ENCODE measurements at places on chromosomes 2 and 18.

DNA sequence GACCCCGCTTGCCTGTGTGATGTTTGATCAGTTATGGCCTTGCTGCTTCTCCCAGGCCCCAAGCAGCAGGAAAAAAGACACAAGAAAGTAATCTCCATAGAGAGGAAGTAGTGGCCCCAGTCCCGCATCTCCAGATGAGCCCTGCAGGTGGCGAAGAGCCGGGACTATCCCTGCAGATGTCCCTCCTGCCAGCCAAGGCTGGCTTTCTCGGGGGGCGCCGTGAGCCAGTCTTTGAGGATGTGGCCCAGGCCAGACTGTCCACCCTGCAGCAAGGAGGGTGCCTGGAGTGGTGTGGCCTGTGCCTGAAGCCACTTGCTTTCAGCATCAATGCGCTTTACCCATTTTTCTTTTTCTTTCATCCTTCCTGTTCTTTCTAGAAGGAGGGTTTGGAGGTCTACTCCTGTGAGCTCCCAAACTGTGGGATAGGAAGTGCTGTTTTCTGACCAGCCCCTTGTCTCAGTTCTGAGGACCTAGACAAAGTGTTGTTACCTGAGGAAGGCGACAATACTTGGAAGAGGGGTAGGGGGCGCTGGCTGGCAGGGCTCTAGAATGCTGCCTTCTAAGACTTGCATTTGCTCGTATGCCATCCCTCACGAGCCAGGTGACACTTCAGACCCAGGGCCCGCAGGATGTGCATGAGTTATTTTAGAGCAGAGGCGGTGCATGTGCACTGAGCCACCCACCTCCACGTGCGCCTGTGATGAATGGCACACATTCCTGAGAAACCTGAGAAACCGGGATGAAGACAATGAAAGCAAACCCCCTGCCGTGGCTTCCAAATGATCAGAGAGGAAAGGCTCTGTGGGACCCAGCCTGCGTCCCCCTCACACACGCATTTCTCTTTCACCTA lies 255.8 kb downstream of the FBXO15 start:
- DNase-seq, result no peak

DNA sequence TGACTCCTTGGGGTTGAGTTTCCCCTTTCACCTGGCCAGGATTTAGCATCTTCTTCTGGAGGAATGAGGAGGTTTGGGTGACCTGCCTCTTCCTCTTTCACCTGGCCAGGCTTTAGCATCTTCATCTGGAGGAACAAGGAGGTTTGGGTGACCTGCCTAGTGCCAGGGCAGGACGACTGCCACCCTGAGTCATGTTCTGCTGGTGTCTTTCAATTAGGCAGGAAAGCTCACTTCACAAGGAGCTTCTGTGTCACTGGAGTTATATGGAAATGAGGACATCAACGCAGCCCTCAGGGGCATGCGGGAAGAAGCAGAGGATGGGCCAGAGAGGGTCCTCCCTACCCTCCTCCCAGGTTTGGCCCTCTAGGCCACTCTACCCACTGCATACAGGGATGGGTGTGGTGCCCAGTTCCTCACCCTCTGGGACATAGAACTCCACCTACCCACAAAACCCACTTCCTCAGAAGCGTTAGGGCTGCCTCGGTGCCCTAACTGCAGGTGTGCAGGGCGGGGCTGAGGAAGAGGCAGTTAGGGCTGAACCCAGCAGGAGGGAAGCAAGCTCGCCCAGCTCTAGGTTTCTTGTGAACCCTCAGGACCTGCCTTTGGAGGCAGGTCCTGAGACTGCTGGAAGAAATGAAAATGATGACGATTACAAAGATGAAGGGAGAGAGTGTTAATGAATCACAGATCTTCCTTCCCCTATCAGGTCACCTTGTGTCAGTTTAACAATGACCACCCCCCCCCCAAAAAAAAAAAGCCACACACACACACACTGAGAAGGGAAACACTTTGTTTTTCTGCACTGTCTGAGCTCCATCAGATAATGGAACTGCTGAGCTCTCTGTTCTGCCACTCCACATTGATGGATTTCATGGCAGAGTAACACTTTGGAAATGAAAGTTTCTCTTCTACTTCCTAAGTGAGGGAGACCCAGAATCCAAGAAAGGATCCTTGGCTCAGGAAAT lies 71.0 kb downstream of the ARL4C start:
- DNase-seq, result no peak

DNA sequence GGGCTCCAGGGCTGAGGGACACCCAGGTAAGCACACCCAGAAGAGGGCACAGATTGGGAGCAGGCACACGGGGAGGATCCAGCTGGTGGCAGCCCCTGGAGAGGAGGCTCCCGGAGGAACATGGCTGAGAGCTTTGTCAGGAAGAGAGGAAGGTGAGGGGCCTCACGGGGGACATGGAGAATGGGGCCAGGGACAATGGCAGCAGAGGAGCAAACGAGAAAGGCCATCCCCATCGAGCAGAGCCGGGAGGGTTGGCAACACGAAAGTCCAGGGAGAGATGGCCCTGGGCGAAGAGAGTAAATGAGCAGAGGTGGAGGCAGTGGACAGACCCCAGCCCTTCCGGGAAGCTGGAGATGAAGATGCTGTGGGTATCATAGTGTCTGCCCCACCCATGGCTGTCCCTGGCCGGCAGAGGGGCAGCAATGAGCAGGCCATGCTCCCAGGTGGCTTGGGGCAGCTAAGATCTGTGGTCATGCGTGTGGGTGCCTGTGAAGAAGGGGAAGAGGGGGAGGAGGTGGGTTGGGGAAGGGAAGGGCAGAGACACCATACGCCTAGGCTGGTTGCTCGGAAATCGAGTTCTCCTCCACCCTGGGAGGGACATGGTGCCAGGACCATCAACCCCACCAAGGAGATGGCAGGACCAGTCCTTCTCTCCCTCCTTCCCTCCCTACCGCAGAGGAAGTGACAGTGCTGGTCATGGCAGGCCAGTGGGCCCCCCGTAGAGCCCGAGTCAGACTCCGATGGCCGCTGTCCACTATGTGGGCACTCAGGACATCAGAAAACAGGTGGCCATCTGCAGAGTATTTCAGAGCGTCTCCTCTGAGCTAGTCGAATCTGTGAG lies 191.7 kb downstream of the NDUFA10 start:
- DNase-seq, result no peak

DNA sequence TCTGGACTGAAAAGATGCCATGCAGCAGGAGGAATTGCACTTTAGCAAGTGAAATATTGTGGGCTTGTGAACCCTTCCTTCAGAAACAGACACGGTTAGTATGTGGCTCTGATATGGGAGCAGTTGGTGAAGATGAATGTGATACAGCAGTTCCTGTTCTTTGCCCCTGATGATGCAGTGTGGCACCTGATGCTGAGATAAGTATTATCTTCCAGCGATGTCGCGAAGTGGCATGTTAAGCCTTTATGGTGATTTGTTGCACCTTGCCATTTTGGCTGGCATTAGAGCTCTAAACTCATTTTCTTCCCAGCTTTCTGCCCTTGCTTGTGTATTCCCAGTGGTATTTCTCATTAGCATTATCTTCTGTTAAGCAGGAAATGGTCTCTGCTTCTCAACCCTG lies 441.6 kb upstream of the RAB12 start:
- DNase-seq, result no peak

GRCh38 chr18:28666216-28666615 lies 489.3 kb upstream of the CDH2 start:
- DNase-seq, result no peak

GRCh38 chr2:17966798-17967197 lies 88.3 kb downstream of the KCNS3 start:
- DNase-seq, result no peak

- no peak for DNase-seq
These were observed 6.1 kb downstream of the ARPC2 start for GRCh38 chr2:218223046-218223445.

GRCh38 chr2:111133603-111134002 lies 12.9 kb downstream of the BCL2L11 start:
- DNase-seq, result no peak

GRCh38 chr18:74790451-74790850 lies 192.8 kb downstream of the ZNF407 start:
- DNase-seq, result no peak

GRCh38 chr2:45436456-45436855 lies 174.6 kb downstream of the SRBD1 start:
- DNase-seq, result no peak

GRCh38 chr2:186605041-186605440 lies 15.2 kb downstream of the ITGAV start:
- DNase-seq, result no peak

DNA sequence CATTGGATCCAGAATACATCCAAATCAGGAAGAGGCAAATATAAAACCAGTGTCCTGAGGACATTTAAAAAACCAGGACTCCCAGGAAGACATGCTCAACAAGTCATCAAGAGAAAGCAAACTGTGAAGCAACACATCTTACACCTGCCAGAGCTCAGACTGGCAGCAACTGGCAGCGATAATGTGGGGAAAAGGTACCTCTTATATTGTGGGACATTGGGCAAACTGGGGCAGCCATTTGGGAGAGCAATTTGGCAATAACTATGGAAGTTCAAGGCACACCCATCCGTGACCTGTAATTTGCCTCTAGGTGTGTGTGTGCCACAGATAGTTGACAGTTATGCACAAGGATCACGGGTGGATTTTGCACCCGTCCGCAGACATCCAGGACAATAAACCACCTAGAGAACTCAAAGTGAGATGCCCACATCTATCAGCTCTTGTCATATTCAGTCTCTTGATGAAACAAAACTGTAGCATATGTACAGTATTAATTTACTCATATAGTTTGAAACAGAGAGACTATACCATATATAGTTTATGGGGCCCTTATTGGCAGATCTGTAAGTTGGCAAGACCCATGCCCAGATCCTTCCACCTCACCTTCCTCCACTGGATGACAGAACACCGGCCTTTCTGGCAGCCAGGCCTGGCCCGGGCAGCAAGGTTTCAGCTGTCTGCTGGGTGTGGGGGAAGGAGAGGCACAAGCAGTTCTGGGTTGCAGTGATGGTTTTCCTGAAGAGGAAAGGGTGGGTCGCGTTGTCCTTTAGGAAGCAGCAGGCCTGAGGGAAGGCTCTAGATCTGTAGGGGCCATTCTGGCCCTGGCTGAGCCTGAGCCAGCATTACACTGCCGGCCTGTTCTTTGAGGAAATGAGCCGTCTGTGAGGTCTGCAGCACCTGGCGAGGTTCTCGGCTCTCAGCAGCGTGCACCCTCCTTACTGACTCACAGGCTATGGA lies 18.8 kb downstream of the HJURP start:
- DNase-seq, result no peak

- no peak for DNase-seq
These were observed 409.1 kb upstream of the CRIM1 start for GRCh38 chr2:35946478-35946877.

DNA sequence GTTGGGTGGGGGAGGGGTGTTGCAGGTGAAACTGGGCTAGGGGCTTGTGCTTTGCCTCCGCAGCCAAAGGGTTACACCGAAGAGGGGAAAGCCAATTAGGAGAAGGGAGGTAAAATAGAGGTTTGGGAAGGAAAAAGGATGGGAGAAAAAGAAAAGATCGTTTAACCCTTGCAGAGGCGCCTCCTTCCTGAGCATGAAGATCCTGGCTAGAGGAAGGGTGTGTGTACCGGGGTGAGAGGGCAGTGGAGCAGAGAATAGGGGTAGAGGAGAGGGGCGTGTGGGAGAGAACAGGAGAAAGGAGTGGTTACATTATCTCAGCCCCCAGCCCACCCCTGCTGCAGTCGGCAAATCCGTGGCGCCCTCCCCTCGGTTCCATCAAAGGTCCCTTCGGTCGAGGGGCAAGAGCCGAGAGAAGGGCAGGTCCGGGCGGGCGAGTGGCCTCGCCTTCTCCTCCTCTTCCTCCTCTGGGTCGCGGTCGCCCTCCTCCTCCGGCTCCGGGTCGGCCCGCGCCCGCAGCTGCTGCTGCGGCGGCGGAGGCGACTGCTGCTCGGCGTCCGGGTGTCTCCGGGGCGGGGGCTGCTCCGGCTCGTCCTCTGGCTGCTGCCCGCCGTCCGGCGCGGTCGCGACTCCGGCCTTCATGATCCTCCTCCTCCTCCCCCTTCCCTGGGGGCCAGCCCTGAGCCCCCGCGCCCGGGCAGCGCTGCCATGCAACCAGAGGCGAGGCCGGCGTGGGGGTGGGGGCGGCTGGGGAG lies 1.1 kb downstream of the MARCHF4 start:
- DNase-seq, result no peak

DNA sequence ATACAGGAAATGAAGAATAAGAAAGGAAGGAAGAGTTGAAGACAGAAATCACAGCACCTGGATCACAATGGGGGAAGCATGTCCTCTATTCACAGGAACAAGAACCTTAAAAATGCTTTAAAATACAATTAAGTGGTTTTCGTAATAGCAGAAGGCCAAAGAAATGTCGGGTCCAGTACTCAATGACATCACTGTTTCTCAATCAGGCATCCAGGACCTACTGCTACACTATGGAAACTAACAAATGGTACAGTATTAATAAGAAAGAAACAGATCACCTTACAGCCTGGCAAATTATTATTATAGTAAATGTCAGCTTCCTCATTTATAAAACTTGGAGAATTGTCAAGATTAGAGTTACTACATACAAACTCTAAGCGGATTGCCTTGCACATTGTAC lies 15.8 kb downstream of the HNRNPLL start:
- no peak for DNase-seq

DNA sequence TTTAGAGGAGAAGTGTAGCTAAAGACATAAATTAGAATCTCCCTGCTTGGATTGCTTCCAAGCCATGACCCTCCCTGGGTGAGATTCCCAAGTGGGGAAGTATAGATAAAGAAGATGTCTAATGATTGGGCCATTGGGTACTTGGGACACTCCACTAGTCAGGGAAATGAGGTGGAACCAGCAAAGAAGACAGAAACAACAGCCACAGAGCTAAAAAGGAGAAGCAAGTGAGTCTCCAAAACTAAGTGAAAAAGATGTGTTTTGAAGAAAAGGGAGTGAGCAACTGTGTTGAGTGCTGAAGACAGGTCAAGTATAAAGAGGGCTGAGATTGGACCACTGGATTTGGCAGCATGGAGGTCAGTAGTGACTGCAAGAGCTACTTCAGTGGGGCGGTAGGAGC lies 276.7 kb upstream of the STON1 start:
- no peak for DNase-seq

DNA sequence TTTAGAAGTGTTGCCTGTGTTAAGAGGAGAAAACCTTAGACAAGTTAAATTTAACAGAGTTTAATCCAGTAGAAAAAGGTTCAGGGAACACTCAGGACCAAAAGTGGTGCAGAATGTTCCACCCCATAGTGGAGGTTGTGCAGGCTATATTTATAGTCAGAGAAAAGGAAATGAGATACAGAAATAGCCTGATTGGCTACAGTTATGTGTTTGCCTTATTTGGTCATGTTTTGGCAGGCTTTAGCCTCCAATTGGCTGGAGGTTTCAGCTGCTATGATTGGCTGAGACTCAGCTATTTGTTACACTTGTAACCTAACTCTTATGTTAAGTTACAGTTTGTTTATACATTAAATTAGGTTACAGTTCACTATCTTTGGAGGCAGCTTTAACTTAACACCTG lies 4.2 kb downstream of the STAMBP start:
- DNase-seq, result no peak

Measured in RWPE1 (cell line).